ENCODE measurements at places on chromosomes 5 and 9.

DNA sequence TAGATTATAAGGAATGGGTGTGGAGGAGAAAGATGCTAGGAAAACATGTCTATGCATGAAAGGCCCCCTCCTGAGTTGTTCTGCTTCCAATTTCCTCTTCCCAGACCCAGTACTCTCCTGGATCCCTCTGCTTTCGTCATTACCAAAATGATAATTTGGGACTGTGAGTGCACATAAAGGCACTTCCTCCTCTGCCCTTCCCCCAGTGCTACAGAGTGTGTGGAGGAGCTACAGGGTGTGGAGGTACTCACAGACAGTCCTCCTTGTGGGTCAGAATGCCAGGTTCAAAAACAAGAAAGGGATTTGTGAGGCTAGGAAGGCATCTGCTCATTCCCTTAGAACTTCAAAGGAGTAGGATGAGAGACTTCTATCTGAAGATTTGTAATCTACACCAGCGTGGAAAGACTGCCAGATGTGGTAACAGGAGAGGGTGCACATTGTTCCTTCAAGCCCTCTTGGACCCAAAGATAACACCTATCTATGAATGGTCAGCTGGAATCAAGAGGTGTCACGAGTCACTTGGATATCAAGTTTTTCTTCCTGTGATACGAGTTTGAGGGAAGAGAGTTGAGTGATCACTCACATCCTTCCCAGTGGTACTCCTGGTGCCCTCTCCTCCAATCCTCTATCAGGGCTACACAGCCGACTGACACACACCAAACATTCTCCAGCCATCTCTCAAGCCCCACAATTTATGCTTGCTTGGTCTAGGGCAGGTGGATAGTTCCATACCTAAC, 201.1 kb downstream of the EPB41L4A start:
- no peak for DNase-seq

- DNase-seq: no peak
Observed at GRCh38 chr5:118044169-118044568, 944.2 kb downstream of the DTWD2 start.

GRCh38 chr9:3696368-3696767, 170.6 kb upstream of the RFX3 start:
- no peak for DNase-seq

DNA sequence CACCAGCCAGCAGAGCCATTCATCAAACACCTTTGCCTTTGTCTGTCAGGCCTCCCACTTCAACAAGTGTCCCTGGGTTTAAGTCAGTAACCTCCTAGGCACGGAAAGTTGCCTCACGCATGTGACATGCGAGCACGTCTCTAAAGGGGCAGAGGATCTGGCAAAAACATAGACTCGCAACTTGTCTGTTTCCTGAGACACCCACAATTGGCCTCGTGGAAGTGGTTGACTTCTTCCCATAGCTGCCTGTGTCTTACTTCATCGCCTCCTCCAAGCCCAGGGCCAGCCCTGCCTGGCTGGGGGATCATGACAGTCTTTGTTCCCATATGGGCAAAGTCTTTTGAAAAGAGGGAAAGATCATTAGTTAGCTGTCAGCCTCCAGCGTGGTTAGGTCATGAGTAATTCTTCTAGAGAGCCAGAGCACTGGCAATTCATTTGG, 35.5 kb upstream of the GLRX start:
- DNase-seq: no peak

GRCh38 chr9:100426189-100426529, 784 bp upstream of the MSANTD3 start:
- DNase-seq: no peak

- no peak for DNase-seq
Observed at GRCh38 chr9:86942281-86943200, 4.8 kb downstream of the GAS1 start.

GRCh38 chr9:111944241-111944866, 47.7 kb downstream of the UGCG start:
- no peak for DNase-seq

DNA sequence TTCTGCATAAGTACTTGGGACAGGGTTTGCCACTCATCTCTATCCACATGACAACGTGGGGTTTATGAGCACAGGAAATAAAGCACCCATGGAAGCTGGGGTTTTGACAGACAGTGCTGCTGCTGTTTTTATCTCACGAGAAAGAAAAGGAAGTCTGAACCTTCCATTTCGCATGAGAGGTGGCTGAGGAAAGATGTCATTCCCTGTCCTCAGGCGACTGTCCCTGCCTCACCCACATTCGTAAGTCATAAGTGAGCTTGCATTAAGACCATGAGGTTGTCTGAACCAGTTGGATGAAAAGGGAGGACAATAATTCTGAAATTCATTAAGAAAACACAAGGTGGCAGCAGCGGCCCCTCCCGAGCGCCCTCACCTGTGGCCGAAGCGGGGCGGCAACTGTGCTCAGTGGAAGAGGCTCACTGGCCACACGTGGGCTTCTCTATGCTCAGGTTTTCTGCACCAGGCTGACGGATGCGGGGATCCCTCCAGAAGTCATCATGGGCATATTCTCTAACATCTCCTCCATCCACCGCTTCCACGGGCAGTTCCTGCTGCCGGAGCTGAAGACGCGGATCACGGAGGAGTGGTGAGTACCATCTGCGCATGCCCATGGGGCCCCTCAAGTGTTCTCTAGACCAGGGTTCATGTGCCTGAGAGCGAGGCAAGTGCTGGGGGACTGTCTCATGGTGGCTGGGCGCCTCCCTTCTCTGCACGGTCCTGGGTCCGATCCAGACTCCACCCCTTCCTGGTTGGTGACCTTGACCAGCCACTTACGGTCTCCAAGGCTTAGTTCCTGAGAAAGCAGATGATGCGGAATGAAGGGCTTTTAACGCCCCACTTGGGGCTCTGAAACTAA, 54.7 kb upstream of the SUSD3 start:
- no peak for DNase-seq
